IMR-90 (cell line): ENCODE measurements at places on chromosomes 16 and 17. TPM values are rescaled to one million over a fixed set of nuclear protein-coding genes. Genes with fewer than 3 reads are reported as not detected.
A peak's percentile ranks its signal among the peaks of the same experiment; 100 is the strongest.

- no peak for DNase-seq
Observed at GRCh38 chr16:68289621-68290329, 21.0 kb downstream of the SLC7A6OS start.

DNA sequence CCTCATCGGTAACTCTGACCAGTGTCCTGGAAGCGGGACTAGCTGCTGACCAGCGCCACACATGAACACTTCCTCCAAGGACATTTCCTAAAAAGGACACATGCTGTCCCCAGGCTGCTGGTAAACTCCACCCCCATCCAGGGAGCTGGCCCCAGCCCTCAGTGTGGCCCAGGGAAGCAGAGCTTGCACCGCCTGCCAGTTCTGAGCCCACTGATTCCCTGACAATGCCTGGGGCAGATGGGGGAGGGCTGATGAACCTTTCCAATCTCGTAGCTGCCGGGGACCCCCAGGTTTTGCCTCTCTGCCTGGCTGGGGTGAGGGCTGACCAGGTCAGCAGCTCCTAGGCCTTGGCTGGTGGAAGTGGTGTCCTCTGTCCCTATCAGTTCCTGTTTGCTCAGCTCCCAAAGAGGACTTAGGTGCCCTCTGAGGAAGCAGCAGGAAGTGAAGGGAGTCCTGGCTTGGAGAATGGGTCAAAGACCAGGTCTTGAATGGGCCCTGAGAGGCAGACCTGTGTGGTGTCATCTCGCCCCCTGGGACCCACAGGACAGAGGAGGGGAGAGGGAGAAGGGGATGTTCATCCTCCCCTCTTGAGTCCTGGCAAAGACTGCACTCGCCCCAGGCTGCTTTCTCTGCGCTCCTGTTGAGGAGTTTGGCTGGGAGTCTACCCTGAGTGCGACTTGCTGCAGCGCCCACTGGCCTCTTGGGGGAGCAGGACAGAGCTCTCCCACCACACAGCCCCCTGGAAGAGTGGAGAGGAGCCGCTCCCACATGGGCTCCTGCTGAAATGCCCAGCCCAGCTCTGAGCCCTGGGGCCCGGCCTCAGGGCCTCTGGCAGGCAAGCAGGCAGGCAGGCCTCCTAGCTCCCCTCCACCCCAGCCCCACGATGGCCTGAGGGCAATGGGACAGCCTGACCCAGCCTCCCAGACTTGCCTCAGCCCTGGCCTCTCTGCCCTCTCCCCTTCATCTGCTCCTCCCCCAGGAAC lies 16.8 kb downstream of the PDK2 start:
- no peak for DNase-seq

GRCh38 chr17:68152161-68152571 lies 95.7 kb upstream of the AMZ2 start:
- no peak for DNase-seq

GRCh38 chr17:13016881-13017654 lies 759 bp downstream of the ELAC2 start:
- peak; percentile 10 for DNase-seq

DNA sequence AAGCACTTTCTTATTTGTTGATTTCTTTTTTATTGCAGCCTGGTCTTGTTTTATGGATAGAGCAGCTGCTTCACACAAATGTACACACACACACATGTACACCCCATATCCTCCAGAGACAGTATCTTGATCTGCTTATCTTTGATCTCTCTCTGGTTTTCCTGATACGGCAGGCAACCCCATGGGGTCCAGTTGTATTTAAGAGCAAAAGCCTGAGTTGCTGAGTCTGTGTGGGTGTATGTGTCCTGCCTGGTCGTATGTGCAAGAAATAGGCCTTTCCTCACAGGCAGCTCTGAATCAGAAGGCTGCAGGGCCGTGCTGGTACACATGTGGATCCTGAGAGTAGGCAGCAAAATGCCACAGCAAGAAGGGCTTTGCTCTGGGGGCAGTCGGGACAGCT lies 14.6 kb upstream of the LGALS9 start:
- DNase-seq = no peak

- no peak for DNase-seq
Observed at GRCh38 chr16:60674241-60674640, 1362.0 kb downstream of the CDH8 start.

DNA sequence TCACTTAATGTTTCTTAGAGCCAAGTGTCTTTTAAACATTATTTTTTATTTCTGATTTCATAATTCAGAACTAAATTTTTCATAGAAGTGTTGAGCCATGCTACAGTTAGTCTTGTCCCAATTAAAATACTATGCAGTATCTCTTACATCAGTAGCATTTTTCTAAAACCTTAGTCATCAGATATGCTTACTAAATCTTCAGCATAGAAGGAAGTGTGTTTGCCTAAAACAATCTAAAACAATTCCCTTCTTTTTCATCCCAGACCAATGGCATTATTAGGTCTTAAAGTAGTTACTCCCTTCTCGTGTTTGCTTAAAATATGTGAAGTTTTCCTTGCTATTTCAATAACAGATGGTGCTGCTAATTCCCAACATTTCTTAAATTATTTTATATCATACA lies 13.6 kb upstream of the BCAS3 start:
- peak; percentile 59 for DNase-seq

DNA sequence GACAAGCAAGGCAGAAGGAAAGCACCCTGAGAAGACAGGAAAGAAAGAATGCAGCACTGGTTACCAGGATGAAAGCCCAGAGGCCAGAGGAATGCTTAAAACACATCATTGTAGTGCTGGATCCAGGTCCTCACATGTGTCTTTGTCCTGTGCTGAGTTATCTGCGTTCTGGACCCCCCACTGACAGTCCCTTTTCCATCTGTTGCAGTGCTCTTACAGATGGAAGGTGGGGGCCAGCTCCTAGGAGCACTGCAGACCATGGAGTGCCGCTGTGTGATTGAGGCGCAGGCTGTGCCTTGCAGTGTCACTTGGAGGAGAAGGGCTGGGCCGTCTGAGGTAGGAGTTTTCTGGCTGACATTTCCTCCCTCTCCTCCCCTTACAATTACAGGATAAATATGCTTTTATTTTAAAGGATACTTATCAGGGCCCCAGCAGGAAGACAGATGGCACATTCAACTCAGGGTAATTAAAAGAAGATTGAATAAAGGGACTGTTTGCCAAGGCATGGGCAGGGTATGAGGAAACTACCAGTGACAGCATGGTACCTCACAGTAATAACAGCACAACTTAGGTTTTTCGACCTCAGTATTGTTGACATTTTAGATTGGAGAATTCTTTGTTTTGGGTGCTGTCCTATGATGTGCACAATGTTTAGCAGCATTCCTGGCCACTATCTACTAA lies 3.0 kb downstream of the EME1 start:
- no peak for DNase-seq

- DNase-seq = no peak
Observed at GRCh38 chr17:81631482-81631881, 5.4 kb downstream of the NPLOC4 start.

DNA sequence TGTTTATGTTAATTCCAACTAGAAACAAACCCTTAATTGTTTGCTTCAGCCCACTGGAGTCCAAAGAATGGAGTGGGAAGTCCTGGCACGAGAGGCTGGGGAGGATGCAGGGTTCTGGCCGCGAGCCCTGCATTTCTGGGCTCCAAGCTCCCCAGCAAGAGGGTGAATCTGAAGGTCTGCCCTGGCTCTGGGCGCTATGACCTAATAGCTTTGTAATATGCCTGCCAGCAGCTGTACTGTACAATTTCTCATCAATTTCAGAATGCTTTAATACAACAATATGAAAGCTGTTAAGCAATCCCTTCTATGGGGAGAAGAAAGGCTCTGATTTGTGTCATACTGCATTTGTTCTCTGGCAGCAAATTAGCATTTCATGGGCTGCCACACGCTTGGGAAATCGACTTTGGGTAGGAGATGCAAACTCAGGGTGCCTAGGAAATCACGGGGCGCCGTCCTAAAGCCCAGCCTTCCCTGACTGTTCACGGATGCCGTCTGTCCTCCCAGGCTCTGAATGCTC lies 43.8 kb downstream of the NDEL1 start:
- peak; percentile 71 for DNase-seq

- DNase-seq = no peak
Observed at GRCh38 chr17:50534222-50534978, 1.9 kb downstream of the EPN3 start.

DNA sequence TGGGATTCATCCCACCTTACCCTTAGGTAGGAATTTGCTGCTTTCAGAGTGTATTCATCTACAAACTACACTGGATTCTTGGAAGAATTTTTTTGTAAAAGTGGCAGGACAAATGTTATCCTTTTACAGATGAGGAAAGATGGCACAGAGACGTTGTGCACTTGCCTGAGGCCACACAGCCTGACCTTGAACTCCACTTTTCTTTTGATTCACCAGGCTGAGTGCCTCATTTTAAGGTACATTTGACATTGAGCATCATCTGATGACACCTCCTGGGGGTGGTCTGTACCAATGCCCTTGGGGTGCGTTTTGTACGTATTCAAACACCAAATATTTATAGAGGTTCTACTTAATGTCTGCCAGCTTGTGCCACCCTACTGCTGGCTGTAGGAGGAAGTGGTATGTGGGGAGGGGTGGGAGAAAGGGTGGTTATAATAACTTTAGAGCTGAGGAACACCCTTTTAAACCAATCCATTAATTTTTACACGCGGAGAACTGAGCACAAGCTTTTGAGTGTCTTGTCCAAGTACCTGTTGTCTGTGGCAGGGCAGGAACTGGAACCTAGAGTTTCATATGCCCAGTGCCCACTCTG lies 29.1 kb downstream of the HS3ST3B1 start:
- DNase-seq = no peak

DNA sequence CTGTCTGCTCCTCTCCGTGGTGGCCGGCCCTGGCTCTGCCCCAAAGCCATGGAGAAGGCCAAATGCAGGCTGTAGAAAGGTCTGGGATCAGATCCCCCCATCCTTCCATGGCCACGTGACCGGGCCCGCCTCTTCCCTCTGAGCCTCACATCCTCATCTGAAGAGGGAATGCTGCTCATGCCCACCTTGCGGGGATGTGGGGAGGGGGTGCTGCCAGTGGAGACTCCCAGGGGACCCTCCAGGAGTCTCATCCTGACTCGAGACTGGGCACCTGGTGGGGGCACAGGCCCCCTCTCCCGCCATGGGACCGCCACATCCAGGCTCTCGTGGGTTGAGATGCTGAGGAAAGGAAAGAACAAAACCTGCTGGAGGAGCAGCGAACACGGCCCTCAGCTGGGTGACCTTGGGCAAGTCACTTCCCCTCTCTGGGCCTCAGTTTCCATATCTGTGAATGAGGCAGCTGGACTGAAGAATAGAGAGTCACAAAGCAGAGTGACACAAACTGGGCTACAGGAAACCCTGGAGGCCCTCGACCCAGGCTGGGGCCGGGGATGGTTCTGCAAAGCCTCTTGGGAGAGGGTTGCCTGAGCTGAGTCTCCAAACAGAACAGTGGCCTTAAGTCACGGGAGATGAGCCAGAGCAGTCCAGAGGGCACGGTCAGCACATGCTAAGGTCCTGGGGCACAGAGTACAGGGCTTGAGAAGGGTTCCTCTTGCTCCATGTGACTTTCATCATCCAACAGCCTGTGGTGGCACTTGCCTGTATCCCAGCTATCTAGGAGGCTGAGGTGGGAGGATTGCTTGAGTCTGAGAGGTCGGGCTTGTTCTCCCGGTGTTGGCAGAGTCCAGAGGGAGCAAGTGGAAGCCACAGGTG lies 30.1 kb downstream of the SOCS1 start:
- DNase-seq = no peak

GRCh38 chr16:52407778-52408177 lies 139.2 kb downstream of the TOX3 start:
- no peak for DNase-seq

- DNase-seq = peak; percentile 47
Observed at GRCh38 chr17:47204722-47205418, 4.3 kb upstream of the MYL4 start.

The KCNAB3 gene
- 0.36 and 0.56 TPM in 2 replicates for total RNA-seq

The SLC16A13 gene
- total RNA-seq = under 0.01 and 0.18 TPM in 2 replicates

The HYDIN gene
- under 0.01 and 0.18 TPM in 2 replicates for total RNA-seq
